ENCODE measurements at places on chromosomes 12 and 14.

DNA sequence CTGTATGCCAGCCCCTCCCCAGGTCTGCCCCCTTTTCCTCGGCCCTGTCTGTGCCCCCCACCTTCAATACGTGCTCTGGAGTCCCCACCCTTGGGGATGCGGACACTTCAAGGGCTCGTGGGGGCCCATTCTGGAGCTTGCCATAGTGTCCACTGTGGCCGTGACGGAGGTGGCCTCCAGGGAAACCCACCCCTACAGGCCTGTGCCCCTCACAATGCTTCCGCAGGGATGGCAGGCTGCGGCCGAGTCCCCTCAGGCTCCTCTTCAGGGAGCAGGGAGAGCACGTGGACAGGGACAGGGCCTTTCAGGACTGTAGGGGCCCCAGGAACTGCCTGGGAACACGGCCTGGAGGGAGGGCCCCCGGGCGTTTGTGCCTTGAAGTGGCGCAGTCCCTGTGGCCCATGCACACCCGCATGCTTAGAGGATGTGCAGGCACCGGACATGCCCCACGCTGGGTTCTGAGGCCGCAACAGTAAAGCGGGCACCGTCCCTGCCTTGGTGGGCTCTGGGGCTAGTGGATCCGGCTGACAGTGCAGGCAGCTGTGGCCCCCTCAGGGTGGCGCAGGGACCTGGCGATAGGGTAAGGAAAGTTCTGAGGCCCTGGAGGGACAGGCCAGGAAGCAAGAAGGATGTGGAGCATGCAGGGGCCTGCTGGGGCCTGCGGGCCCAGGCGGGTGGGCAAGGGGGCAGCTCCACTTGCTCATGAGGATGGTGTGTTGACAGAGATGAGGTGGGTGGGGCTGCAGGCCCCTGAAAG is 209.0 kb upstream of the RTL1 start:
- DNase-seq, result no peak

GRCh38 chr14:54342806-54343205 is 54.0 kb upstream of the CDKN3 start:
- DNase-seq, result no peak

DNA sequence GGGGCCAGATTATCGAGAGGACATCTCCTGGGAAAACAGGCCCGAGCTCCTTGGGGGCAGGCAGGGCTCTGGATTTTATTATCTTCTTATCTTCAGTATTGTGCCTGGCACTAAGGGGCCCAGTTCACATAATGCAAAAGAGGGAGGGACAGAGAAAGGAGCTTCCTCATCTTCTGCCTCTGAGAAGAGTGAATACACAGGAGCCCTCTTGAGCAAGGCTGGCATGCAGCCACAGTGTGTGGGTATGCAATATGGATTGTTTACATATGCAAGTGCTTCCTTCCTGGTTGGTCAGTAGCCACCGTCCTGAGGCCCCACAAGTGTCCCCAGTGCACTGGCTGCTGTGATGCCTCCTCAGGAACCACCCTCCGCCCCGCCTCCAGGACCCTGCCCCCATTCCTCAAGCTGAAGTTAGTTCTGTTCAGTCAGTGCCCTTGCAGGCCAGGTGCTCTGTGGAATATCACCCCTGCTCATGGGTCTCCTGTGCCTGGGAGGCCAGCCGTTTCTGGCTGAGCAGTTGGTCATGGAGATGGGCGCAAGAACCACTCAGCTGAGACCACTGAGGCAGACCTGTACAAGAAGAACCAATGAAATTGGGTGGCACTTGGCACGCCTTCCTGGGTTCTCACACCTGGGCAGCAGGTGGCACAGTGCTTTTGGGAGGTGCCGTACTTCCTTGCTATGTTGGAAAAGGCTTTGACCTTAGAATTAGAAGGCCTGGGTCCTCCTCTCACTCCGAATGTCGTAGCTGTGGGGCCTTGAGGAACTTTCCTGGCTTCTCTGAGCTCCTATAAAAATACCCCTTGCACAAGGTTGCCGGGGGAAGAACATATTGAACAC is 35.1 kb upstream of the ACTN1 start:
- peak; percentile 52 for DNase-seq

DNA sequence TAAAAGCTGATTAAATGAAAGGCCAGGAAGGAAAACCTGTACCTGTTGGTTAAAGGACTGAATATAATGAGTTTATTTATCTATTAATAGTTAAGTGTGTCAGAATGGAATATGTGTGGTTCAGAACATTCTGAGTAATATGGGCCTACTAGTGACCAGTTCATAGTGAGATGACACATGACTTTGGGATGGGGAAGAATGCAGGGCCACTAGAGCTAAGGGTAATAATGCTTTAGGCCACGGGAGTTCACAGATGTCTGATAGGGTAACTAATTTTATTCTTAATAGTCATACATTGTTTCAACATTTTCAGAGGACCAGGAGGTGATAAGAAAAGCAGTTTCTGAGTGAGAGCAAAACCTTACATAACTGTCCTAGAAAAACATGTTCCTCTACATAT is 247.8 kb upstream of the OR4E1 start:
- DNase-seq, result no peak

GRCh38 chr12:39989501-39989900 is 116.4 kb downstream of the SLC2A13 start:
- DNase-seq, result no peak

DNA sequence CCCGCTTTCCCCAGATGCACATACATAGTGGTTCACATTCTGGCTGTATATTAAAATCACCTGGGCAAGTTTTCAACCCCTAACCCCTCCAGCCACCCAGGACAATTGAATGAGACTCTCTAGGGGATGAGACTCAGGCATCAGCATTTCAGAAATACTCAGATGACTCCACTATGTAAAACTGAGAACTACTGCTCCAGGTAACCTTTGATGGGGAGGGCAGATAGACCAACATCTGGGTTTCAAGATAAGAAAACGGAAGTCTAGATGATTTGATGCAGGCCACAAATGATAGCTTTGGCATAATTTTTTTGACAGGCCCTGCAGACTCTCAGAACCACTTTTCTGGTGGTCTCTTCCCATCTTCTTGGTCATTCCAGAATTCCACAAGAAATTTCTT is 341.1 kb downstream of the EMP1 start:
- DNase-seq, result no peak

DNA sequence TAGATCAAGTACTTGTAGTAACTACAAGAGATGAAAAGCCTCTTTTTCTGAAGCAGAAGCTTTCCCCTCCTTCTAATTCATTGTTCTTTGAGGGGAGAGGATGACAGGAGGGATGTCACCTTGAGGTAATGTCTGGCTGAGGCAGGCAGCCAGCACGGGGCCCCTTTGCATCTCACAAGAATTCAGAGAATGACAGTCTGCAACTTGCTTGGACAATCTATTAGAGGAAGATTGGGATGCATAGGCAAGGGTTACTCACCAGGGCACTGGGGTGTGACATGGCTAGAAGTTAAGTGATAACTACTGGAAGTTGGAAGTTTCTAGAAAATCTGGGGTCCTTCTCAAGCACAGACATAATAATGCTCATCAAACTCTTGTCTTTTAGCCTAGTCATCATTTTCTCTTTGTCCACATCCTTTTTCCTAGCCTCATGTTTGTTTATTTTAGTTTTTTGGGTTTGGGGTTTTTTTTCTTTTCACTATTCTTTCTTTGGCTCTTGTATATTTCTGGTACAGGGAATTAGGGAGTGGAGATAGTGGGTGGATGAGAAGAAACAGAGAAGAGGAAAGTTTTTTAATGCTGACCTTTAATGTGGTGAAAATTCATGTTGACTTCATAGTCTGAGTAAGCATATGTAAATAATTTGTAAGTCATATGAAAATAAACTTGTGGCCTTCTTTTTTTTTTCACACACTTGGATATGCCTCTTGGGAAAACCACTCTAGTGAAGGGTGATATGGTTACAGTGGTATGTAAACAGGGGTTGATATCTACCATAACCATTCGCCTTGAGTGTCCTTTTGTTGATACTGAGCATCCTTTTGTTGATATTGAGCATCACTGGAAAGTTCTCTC is 55.1 kb downstream of the TTLL5 start:
- peak; percentile 11 for DNase-seq
